ENCODE measurements at places on chromosomes 7 and 10.

DNA sequence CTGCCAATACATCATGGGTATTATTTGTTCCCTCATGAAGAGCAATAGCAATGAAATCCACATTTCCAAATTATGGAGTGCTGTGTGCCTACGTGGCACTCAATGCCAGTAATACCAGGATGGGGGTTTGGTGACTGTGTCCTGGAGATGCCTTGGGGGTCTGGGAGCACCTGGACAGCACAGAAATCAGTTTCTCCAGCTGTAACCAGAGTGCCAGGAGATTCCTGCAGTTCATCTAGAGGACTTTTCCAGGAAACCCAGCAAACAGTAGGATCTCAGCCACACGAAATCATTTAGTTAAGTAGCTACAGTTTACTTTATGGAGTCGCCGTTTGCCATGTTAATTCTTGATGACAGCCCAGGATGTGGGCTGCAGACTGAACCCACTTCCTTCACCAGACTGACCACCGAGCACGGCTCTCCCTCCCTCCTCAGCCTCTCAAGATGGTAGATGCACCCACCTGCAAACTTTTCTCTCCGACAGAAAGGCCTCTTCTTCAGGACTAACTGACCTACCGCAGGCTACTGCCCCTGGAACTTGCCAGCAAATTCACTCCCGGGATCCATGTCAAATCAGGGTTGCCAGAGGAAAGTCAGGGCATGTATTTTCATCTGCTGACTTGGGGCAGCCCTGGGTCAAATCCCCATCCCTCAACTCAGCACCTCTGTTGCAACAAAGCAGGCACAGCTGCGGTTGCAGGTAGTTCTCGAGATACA, 30.3 kb downstream of the MKI67 start:
- no peak for DNase-seq

- DNase-seq: no peak
Measured at GRCh38 chr10:112773783-112774182, 176.3 kb upstream of the TCF7L2 start.

GRCh38 chr10:58412502-58412961, 27.3 kb downstream of the TFAM start:
- no peak for DNase-seq

- DNase-seq: peak; percentile 1
Measured at GRCh38 chr7:30252885-30253795, 31.3 kb upstream of the ZNRF2 start.

DNA sequence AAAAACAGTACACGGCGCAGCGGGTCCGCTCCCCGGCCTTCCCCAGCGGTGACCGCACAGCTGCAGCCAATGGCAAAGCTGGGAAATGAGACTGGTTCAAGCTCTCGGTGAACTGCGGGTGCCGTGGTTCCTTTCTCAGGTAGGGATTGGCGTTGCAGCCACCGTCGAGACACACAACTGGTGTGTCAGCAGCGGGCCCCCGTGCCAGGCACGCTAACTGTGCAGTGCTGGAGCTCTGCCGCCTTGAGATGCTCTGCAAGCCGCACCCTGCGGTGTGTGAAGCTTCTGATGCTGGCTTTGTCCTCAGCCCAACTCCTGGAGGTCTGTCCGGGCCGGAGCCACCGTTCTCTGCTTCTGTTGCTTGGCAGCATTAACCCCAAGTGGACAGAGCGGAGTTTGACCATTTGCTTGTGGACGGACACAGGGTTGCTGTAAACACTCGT, 20.6 kb upstream of the NKX6-2 start:
- no peak for DNase-seq

GRCh38 chr7:12391922-12392615, 11.6 kb downstream of the VWDE start:
- no peak for DNase-seq

DNA sequence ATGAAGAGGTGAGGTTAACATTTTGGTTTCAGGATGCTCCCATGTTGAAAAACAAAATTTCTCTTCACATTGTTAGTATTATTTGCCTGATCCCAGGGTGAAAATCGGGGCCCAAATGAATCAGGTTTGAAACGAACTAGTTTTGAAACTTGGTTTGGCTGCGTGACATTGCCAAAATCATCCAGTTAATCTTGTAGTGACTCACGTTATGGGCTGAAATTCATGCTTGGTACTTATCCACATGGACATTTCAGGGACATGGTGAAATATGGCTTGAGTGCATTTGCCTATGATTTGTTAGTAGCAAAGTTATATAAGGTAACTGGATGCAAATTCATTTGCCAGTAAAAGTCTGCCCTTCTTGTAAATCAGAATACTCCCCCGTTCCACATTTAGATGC, 97.3 kb downstream of the CFAP58 start:
- DNase-seq: no peak

- DNase-seq: no peak
Measured at GRCh38 chr7:22781230-22781711, 41.4 kb downstream of the TOMM7 start.

DNA sequence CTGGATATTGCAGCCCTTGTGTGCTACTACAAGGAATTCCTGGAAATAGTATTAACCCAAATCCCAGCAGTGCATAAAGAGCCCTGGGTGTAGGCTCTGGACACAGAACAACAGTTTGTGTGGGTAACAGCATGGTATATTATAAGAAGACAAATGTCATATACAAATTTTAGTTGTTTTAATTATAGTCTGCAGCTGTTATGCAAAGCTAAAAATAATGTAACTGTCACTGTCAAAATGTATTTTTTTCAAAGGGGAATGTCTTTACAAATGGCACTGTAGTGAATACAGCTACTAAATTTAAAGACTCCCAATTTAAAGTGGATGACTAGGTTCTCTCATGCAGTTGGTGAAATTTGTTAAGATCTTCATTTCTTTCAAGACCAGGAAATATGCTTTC, 339.0 kb downstream of the GPR37 start:
- no peak for DNase-seq

DNA sequence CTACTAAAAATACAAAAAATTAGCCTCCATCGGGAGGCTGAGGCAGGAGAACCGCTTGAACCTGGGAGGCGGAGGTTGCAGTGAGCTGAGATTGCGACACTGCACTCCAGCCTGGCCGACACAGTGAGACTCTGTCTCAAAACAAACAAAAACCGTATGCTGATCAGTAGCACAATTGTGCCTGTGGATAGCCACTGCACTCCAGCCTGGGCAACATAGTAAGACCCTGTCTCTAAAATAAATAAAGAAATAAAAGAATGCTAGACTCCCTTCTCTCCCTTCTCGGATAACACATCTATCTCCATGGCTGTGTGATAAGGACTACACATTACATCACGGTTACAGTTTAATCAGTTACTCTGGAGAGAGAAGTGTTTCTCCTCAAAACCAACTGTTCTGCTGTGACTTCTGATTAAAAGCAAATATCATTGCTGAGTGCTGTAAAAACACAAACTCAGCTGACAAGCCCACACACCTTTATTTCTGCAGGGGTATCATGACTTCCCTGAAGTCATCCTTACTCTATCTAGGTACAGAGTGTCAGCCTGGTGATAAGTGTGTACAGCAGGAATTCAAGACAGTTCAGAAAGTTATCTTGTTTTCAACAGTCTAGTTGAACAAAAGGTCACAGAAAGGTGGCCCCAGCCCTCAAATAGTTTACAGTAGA, 5.3 kb upstream of the ARHGAP19 start:
- DNase-seq: no peak

GRCh38 chr10:14487488-14487883, 156.8 kb upstream of the FRMD4A start:
- peak; percentile 52 for DNase-seq

GRCh38 chr10:62016623-62017490, 115.4 kb downstream of the ARID5B start:
- no peak for DNase-seq

GRCh38 chr10:124075231-124075955, 18.0 kb downstream of the CHST15 start:
- DNase-seq: peak; percentile 55

GRCh38 chr7:103989785-103990767, 618 bp upstream of the RELN start:
- DNase-seq: no peak
